T-helper 2 cell (primary cell): ENCODE measurements at places on chromosomes 3 and 15.

DNA sequence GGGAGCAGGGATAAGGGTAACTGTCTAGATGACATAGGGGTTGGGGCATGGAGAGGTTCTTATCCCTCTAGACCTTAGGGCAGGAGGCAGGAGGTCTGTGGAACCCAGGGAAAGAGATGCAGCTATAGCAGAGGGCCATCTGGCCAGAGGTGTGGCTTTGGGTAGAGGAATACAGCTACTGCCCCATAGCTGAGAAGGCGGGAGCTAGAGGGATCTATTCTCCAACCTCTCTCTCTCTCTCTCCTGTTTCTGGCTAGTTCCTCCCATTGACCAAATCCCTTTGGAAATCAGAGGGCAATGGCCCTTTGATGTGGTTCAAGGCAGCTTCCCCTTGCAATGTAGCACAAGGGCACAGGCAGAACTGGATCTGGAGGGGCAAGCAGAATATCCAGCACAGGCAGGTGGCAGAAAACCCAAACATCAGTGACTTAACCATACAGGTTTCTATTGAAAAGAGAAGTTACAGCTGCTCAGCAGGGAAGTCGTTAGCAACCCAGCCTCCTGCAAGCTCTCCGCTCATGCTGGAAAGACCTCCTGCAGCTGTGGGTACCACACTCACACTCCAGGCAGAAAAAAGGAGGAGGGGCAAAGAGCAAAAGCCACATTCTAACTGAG is 22.3 kb upstream of the LMOD3 start:
- no peak for DNase-seq

DNA sequence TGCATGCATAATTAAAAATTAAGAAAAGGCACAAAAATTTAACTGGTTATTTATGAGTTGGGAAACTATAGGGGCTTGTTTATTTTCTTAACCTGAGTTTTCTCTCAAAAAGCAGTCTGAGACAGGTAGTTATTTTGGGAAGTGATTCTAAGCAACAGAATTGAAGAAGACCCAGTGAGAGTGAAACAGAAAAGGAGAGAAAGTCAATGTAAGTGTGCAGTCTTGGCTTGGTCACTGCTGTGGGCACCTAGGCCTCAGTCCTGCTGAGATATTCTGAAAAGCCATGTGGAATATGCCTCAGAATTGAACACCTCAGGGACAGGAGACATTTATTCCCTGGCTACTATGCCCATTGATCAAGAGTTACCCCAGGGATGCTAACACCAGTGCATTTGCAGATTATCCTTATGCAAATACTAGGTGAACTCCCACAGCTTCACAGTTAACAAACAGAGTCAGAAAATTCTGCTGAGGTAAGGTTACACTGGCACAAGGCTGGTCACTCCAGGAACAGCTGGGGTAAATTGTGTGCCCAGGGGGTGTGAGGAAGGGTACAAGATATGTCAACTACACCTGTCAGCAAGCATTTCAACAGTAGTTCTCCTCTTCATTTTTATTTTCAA is 222.7 kb downstream of the EFHB start:
- no peak for DNase-seq

DNA sequence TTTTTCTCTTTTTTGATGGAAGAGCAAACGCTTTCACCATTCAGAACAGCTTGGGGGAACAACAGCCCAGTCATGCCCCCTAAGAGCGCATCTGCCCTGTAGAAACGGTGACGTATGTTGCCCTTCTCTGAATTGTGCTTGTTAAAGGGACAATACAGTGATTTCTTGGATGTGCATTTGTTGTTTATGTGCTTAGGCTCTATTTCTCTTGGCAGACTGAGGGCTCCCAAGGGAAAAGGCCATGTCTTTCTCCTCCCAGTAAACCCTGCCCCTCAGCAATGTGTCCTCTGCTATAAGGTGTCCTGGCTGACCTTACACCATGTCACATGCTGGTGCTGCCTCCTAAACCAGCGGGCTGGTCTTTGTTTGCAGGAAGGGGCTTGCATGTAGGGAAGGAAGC is 346.1 kb downstream of the EPHB1 start:
- no peak for DNase-seq

DNA sequence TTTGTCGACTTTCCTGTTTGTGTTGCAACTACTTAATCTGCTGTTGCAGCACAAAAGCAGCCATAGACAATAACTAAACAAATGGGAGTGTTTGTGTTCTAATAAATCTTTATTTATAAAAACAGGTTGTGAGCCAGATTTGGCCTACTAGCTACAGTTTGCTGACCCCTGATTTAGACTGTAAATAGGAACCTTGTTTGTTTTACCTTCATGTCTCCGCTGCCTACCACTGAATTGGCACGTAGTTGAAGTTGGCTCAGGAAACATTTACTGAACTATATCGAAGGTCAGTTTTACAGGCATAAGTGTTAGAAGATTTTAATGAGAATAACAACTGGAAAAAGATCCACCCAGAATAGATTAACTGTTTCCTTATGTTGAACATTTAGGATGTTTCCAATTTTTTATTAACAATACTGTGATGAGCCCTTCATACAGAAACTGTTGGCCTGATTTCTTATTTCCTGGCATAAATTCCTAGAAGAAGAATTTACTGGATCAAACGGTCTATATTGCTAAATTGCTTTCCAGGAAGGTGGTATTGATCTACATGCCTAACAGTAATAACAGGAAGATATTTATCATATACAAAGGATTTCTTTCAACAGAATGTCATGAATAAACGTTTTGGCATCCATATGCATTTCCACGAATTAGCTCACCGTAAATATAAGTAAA is 156.2 kb upstream of the NR2E3 start:
- no peak for DNase-seq
